ENCODE measurements at places on chromosomes 6 and 20.

DNA sequence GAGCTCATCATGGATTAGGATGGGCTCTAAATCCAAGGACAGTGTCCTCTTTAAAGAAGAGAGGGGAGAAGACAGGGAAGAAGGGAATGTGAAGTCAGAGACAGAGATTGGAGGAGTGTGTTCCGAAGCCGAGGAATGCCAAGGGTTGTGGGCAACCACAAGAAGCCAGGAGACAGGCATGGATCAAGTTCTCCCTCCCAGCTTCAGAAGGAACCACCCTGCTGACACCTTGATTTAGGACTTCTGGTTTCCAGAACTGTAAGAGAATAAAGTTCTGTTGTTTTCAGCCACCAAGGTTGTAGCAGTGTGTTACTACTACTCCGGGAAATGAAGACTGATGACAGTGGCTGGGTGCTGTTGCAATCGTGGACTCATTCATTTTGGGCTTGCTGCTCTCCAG, 120.1 kb downstream of the RPS12 start:
- DNase-seq, result no peak

- DNase-seq, result no peak
These were observed 122.9 kb downstream of the MAP7 start for GRCh38 chr6:136427378-136427717.

GRCh38 chr6:38307740-38308139, 332.0 kb downstream of the BTBD9 start:
- no peak for DNase-seq

DNA sequence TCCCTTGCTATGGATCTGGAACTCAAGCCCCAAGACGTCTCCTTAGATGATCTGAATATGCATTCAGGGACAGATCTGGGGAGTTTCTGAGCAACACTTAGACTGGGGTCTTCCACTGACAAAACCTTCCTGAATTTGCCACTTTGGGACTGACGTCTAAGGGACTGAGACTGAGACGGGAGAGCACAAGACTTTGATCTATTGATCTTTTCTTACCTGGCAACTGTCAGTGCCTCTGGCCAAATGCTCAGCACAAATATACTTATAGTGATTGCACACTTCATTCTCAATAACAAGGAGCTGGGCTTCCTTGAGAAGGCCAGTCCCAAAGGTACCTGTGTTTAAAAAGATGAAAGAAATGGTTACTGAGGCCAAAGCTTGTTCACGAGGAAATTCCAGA, 131.8 kb downstream of the LPA start:
- DNase-seq, result no peak

GRCh38 chr20:36084897-36085613, 69.5 kb upstream of the EPB41L1 start:
- DNase-seq, result no peak

DNA sequence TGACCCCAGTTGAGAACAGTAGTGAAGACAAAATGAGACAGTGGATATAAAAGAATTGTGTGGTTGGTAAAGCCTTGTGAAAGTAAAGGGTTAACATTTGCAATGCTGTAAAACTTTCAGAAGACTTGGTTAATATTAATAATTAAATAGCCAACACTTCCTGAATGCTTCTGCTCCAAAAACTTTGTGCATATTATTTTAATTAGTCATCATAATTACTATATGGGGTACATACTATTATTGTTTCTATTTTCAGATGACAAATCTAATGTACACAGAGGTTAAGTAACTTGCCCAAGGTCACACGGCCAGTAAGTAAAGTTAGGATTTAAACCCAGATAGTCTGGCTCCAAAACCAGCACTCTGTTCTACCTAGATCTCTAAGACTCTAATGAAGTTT, 291.3 kb downstream of the OGFRL1 start:
- no peak for DNase-seq

DNA sequence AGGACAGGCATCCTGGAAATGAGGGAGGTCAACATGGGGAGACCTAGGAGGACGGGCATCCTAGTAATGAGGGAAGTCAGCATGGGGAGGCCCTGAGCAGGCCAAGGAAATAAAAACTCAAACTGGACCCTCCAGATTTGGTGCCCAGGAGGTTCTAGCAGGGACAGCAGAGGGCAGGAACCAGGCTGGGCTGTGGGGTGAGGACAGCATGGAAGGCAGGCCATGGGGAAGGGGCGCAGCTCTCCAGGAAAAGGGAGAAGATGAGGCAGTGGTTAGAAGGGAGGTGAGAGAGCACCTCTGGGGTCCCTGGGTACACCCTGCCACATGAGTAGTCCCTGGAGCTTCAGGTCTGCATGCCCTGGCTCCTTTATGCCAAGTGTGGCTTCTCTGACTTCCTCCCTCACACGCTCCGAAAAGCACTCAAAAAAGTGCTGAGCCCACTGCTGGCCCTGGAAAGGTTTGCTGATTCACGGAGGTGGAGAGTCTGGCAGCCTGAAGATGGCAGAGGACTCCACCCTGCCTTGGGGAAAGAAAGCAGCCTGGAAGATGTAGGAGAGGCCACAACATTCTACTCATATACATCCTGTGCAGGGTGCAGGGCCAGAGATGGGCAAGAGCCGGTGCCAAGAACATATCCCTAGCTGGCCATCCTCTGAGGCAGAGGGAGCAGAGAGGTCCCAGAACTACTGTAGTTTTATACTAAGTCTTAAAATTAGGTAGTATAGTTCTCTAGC, 154.9 kb downstream of the MRPL14 start:
- no peak for DNase-seq

GRCh38 chr6:126123226-126123625, 136.9 kb downstream of the TRMT11 start:
- DNase-seq, result no peak

GRCh38 chr20:20364593-20365479, 3.1 kb upstream of the INSM1 start:
- no peak for DNase-seq

GRCh38 chr20:17229256-17229655, 2.4 kb downstream of the PCSK2 start:
- no peak for DNase-seq

DNA sequence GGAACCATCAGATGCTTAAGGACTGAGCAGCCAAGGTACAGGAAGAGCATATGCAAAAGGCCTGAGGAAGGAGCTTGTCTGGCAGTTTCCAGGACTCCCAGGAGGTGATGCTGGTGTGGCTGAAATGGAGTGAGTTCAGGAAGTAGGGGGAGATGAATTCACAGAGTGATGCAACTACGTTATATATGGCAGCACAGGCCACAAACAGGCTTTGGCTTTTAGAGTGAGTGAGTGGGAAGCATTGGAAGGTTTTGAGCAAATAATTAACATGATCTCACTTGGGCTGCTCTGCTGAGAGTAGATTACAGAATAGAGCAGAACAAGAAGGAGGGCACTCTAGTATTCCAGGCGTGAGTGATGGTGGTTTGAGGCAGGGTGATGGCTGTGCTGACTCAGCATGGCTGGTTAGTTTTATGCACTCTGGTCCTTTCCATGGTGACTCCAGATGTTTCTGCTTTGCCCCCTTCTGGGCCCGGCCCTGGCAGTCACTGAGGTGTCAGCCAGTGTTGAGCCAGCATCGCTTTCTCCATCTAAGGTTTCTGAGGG, 6.5 kb downstream of the BTN2A2 start:
- DNase-seq, result no peak

DNA sequence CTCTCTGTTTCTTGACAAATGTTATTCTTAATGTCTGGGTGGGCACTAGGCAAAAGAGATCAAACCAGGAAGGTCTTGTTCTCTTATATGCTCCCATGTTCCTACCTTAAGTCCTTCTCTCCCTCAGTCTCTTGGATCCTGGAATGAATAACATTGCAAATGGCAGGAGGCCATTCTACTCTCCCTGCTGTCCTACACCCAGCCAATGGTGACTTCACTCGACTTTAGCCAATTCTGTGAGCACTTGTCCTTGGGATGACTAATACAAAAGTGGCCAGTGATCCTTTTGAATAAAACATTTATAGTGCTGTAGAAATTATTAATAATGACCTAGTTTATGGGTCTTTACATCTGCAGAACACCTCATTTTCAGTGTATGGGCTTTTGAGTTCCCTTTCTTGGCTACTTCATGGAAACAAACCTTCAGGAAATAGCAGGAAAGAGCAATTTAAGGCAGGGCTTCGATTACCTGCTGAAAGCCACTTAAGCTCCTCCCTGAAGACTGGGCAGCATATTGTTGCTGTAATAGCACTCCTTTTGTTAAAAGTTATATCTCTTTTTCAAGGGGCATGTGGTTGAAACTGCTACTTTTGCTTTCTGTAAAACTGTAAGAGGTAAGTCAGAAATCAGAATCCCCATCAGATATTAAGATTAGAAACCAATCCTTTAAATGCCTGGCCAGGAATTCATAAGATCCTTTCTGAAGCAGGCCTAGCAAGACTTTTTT, 10.5 kb downstream of the OTOR start:
- no peak for DNase-seq

- DNase-seq, result no peak
These were observed 104.5 kb downstream of the IBTK start for GRCh38 chr6:82143041-82143481.

GRCh38 chr6:155519176-155519738, 63.6 kb upstream of the NOX3 start:
- DNase-seq, result no peak

DNA sequence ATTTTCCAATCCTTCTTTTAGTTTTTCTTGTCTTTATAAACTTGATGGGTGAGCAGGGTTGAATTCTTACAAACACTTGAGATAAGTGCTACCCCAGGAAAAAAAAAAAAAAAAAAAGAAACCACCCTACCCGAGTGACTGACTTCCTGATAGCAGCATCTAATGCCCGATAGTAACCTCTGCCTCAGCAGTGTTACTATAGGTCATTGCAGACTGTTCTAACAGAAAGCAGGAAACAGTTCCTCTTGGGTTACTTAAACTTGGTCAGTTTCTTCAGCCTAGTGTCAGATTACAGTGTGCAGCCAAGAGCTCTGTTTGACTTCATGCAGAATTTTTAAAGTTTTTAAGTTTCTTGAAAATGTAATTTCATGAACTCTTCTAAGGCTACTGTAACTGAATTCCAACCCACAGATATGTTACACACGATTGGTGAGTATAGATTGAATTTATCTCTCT, 2.1 kb downstream of the MYLIP start:
- no peak for DNase-seq

- no peak for DNase-seq
These were observed 55.3 kb upstream of the FAM83D start for GRCh38 chr20:38870733-38871559.

- DNase-seq, result no peak
These were observed 193.5 kb upstream of the PLN start for GRCh38 chr6:118354641-118355040.

DNA sequence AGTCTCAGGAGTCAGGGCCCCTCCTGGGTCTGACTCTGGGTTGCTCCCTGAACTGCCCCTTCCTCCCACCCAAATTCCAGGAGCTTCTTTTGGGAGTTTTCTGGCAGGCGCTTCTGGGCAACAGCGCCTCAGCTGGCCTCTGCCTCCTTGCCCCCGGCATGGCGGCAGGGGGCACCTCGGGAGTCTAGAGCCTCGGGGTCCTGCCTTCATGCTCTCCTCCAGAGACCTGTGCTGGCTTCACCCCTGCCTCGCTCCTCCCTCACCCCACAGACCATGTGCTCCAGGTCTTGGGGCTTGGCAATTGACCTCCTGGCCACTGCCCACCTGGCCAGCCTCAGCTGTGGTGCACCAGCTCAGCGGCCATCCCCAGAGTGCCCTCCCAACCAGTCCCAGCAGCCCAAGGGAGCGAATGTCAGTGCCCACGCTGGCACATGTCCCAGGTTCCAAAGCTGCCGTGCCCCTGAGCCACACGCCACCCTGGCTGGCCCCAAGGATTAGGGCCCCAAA, 43.4 kb downstream of the SRC start:
- no peak for DNase-seq
